Substantia nigra (tissue), 51 donors: ENCODE measurements at places on chromosomes 5 and 9.

GRCh38 chr5:124061663-124062062 lies 549.7 kb downstream of the CSNK1G3 start:
- no peak for DNase-seq

GRCh38 chr9:77647267-77648233 lies 572 bp downstream of the GNA14 start:
- DNase-seq: no peak

GRCh38 chr9:91734371-91734981 lies 215.6 kb downstream of the ROR2 start:
- DNase-seq: peak; percentile 60

- no peak for DNase-seq
Measured at GRCh38 chr5:171614511-171614910, 171.1 kb upstream of the SMIM23 start.

GRCh38 chr5:53962306-53962705 lies 348.1 kb downstream of the ARL15 start:
- no peak for DNase-seq

DNA sequence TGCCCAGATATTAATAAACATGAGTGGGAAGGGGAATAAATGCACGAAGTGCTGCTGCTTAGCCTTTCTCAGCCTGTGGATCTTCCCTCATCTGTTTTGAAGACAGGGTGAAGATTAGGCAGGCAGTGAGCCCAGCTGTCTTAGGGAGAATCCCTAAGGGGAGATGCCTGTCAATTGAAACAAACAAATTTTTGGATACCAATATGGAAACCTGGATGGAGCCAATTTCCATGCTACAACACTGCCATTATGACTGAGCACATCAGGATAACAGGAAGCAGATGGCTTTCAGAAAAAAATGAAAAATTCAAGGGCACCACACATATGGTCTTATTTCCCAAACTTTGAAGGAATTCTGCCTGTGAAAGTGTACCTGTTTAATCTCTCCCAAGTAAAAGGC lies 80.3 kb downstream of the HMHB1 start:
- no peak for DNase-seq

DNA sequence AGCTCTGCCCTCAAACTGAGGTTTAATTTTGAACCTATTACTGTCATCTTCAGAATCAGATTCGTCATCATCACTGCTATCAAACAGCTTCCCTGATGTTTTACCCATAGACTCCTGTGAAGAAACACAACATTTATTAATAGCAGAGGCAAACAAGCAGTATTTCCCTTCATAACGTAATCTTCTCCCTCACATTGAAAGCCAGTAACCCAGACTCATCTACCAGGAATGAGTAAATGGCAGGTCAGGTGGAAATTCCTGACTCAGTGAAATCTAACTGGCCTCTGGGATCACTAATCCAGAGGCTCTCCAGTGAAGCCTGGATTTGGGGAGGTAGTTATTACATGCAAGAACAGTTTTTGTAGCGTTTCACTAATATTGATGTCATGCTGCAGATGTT lies 14.6 kb downstream of the NOL8 start:
- DNase-seq: no peak

GRCh38 chr9:89792189-89793123 lies 187.6 kb downstream of the GADD45G start:
- no peak for DNase-seq

DNA sequence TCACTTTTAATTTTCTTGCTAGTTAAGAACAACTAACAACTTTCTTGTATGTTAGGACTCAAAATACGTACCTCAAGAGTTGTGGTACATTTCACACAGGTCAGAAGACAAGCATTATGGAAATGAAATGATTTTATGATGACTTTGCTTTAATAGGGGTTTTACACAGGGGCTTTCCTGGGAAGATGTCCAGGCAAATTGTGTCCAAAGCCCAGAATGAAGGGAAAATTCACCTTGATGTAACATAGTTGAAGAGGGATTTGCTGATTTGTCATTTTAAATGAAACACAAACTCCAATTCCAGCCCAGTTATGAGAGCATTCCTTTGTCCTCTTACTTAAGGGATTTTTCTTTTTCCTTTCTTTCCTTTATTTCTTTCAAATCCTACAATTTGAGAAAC lies 89.2 kb downstream of the ARL15 start:
- DNase-seq: no peak

DNA sequence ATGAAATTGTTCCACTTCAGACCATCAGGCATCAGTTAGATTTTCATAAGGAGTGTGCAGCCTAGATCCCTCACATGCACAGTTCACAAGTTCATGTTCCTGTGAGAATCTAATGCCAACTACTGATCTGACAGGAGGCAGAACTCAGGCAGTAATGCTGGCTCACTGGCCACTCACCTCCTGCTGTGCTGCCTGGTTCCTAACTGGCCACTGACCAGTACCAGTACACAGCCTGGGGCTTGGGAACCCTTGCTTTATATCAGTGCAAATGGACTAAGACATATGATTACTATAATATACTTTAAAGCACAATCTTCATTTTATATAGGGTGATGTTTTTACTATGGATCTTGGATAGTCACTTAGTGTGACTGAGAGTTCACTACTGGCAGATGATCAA lies 259.2 kb downstream of the SLCO4C1 start:
- DNase-seq: no peak

DNA sequence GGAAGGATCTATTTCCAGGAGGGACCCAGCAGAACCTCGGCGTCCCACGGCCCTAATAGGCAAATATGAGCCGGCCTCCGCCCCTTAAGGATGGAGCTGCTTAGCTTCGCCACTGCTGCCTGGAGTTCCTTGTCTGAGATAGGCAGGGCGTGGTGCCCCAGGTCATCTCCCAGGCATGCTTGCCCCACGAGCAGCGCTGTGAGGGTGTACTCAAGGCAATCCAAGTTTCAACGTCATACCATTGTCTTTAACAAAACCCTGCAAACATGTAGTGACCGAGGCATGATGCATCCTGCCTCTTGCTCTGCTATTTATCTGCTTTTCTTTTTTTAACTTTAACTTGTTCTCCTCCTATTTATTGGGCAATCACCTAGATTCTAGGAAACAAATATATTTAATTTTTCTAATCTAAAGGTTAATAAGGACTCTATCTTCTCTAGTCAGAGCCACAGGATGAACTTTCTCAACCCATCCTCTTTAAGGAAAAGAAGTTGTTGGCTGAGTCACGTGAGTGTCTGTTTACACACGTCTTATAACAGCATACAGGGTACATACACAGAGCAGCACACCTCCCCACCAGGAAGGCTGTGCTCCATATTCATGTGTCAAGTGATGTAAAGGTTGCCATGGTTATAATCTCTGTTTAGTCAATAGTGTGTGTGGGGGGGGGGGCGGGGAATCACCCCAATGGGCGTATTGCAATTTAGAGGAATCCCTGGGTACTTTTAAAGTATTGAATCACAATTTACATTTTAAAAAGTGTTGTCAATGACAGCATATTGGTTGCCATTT lies 27.3 kb upstream of the ZSWIM6 start:
- DNase-seq: no peak

GRCh38 chr9:1005043-1005667 lies 28.7 kb downstream of the DMRT3 start:
- DNase-seq: no peak

DNA sequence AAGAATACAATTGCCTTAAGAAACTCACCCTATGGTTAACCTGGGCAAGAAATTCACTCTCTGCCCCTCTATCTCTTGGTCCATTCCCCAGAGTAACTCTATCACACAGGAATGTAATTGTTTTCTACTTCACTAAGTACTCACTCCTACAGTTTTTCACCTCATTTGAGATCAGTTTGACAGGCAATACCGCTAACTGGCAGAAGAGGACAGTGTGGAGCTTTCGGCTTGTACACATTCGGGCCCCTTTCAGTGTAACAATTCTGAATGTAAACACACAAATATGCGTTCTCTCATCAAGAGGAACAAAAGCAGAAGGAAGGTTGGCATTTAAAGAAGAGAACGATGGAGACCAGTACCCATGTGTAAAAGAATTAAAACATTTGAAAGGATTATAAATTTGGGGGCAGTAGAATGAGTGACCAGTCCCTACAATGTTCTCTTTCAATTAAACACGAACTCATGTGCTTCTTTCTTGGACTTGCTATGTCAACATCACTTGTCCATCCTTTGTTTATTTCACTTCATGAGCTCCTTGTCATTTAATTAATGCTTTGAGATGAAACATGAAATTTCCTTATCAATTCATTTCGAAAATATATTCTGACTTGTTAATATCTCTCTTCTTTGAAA lies 188.5 kb upstream of the GRAMD2B start:
- DNase-seq: peak; percentile 14

- no peak for DNase-seq
Measured at GRCh38 chr5:163976696-163977095, 471.3 kb downstream of the MAT2B start.

DNA sequence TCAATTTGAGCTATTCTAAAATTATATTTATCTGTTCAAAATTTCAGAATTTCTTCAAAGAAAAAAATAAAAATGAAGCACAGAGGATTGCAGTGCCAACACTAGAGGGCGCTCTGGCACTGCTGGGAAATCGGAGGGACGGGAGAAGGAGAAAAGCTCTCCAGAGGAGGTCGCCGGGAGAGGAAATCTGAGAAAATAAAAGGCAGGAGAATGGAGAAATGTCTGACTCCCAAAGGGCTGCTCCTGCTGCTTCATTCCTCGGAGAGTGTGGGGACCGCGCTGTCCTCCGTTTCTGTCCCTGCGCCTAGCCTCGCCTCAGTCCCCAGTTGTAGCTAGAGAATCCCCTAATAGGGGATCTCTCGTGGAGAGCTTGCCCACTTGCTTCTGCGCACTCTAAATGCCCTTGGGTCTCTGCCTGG lies 40.0 kb upstream of the ARSB start:
- peak; percentile 42 for DNase-seq

- no peak for DNase-seq
Measured at GRCh38 chr9:18985464-18985951, 47.5 kb downstream of the SAXO1 start.
